Activated CD4-positive, alpha-beta T cell treated with anti-CD3 and anti-CD28 coated beads, Interleukin-2, Interleukin-4, amounts not matched to agents 100 ng/mL and 50 ng/mL, durations not matched to agents 16 hours and 8 hours (primary cell): ENCODE measurements at places on chromosomes 13 and 19.

- DNase-seq, result no peak
Measured at GRCh38 chr13:59601993-59602392, 561.7 kb downstream of the DIAPH3 start.

- no peak for DNase-seq
Measured at GRCh38 chr13:40875044-40875443, 85.6 kb downstream of the SLC25A15 start.

DNA sequence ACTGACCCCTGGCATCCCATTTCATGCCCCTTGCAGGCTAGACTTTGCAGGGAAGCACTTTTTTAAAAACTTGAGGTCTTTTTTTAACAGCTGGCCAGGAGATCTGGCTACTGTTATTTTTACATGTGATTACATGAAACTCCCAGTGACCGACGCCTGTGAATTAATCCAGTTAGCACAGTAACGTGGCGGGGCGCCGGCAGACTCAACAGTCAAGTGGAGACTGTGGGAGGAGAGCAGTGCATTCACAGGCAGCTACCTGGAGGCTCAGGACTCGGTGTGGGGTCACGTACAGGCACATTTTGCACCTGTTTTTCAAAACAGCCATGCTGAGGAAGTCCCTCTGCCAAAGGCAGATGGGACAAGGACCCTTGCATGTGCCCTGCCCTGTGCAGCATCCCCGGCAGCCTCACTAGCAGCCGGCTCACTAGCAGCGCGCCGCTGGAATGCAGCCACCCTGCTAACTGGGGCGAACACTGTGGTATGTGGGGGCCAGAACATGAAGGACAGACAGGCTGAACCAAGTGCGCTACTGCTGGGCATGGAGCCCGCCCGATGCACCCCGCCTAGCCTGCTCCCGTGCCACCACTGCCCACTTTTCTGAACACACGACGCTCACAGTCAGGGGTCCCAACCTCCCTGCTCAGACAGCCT is 18.7 kb downstream of the CAPS start:
- no peak for DNase-seq

DNA sequence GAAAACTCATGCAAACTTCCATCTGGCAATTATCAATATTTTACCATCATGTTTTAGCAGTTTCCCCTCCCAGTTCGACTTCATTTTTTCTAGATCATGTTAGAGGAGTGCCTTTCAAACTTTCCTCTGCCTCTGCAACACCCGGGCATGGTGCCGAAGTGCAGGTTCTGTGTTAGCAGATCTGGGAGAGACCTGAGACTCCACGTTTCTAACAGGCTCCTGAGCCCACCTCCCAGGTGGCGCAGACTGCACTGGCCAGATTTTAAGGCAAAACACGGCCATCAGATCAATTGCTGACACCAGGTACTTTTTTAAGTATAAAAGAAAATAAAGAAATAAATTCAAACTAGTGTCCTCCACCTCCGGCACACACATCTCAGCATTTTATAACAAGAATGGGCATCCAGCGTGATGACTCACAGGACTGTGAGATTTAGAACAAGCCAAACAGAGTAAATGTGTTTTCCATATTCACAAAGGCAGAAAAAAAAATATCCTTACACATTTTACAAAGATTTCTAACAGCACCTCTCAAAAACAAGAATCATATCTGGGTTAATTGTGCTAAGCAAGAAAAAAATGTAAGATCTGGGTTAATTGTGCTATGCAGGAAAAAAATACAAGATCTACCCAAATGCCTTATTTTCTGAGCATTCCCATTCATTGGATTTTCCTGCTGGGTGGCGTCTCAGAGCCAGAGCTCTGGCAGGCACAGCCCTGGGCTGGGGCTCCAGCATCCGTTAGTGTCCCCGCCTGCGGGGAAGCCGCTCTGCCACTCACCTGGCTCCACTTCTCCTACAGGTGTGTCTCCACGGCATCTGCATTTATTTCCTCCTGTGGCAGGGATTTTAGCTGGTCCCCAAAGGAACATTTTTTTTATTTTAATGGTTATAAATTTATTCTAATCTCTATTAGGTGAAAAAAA is 127.9 kb upstream of the SOX1 start:
- no peak for DNase-seq

- no peak for DNase-seq
Measured at GRCh38 chr19:16532440-16533234, 9.6 kb downstream of the CHERP start.

- no peak for DNase-seq
Measured at GRCh38 chr13:40589285-40590109, 76.9 kb downstream of the FOXO1 start.

DNA sequence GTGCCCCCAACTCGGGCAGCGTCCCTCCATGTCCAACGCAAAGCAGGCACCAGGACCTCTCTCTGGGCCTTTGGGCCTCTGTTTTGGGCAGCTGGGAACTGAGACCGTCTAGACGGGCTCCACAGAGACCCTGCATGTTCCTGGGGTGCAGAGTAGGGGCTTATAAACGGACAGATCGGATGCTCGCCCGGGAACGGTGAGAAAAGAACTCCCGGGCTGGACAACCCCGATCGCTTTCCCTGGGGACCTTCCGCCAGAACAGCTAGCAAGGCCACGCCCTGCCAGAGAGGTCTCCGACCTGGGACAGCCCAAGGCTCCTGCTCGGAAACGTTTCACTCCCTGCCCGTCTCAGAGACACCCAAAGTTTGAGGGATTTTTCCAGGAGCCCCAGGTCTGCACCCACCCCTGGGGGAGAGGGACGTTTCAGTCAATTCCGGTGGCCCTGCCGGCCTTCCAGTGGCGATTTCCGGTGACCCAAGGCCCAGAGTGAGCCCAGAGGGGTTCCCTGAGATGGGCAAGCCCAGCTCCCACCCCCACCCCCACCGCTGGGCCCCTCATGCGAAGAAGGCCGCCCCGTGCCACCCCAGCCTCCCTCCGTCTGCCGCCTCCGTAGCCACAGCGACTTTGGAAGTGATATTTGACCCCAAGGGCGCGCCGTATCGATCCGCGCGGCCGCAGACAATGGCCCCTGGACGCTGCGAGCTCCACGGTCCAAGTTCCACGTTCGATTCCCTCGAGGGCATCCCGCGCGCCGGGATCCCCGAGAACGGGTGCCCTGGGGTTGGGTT is 1.7 kb downstream of the NR2F6 start:
- DNase-seq, result no peak

DNA sequence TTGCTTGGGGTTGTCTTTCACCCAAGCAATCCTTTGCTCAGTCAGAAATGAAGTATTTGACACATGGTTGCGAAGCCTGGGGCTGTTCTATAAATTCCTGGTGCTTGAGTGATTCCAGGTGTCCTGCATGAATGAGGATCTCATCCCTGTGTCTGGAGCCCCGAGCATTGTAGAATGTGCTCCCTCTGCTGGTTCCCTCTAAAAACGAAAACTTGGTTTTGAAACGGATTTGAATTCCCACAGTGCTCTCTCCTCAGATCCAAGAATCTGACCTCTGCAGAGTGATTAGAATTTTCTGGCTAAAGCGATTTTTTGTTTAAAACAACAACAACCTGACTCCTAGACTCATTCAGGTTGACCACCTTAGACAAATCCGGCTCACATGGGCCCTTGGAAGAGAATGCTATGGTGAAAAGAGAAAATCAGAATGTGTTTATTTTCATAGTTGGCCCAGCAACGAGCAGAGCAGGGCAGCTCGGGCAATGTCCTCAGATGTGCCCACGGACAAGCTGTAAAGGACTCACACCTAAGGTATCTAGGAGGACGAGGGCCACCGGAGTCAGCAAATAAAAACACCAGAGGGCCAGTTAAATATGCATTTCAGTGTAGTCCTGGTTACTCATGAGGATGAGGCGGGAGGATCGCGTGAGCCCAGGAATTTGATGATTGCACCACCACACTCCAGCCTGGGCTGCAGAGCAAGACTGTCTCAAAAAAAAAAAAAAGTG is 8.7 kb upstream of the ATP12A start:
- DNase-seq, result peak; percentile 48

- DNase-seq, result no peak
Measured at GRCh38 chr19:45156751-45157150, 4.0 kb downstream of the NKPD1 start.

- peak; percentile 73 for DNase-seq
Measured at GRCh38 chr13:25037057-25037813, 58.7 kb upstream of the PABPC3 start.

GRCh38 chr19:35236638-35237400 is 8.3 kb upstream of the FAM187B start:
- DNase-seq, result no peak

GRCh38 chr13:112831801-112832200 is 137.2 kb upstream of the MCF2L start:
- no peak for DNase-seq

DNA sequence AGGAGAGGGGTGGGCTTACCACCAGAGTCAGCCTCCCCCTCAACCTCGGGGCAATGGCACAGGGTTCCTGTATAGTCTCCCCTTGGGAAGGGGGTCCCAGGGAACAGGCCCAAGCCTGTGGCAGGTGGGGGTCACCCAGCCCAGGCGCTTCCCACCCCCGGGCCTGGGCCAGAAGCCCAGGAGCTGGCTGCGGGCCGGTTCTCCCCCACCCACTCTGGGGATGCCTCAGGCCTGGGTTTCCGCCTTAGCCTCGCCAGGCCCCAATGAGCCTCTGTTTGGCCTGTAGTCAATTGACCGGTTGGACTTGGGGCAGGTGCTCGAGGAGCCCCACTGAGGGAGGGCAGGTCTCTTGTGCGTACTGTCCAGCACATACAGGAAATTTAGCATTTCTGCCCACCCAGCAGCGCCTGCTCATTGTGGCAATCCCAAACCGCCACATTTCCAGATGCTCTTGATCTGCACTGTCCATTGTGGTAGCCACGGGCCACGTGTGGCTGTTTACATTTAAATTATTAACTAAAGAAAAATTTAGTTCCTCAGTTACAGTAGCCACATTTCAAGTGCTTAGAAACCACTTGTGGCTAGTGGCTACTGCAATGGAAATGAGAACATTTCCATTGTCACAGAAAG is 9.9 kb downstream of the LYL1 start:
- DNase-seq, result no peak

- no peak for DNase-seq
Measured at GRCh38 chr19:15124572-15125231, 17.5 kb downstream of the SYDE1 start.

- no peak for DNase-seq
Measured at GRCh38 chr13:49253310-49253709, 5.6 kb downstream of the CDADC1 start.

DNA sequence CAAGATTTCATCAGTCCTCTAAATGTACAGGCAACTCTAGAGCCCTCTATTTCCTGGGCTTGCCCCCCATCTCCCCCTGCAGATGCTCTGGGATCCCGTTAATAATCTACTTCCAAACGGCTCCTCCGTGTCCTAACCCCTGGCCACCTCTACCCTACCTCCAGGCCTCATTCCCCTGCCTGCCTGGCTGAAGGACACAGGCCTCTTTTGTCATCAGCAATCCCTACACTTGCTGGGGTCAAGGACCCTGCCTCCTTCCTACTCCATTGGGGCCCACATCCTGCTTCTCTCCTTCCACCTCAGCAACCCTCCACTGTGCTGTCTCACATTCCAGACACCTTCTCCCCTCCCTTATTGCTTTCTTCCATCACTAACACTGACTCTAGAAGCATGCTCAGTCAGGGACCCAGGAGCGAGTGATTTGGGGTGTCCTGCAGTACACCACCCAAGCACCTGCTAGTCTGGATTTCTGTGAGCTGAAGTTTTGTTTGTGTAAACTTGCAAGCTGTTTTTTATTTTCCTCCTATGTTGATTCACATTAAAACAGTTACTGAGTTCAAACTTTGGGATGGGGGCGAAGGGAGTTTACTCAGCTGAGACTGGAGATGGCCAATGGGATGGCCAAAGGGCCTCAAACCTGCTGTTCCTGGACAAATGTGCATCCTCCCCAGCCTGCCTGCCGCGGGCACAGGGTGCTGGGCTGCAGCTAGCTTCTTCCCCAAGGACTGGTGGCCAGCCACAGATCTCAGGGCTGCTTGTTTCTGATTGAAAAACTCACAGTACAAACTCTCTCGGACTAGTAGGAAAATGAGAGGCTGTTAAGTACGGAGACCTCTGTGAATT is 314.7 kb downstream of the FOXO1 start:
- no peak for DNase-seq

GRCh38 chr13:66344805-66345517 is 885.2 kb downstream of the PCDH9 start:
- no peak for DNase-seq

DNA sequence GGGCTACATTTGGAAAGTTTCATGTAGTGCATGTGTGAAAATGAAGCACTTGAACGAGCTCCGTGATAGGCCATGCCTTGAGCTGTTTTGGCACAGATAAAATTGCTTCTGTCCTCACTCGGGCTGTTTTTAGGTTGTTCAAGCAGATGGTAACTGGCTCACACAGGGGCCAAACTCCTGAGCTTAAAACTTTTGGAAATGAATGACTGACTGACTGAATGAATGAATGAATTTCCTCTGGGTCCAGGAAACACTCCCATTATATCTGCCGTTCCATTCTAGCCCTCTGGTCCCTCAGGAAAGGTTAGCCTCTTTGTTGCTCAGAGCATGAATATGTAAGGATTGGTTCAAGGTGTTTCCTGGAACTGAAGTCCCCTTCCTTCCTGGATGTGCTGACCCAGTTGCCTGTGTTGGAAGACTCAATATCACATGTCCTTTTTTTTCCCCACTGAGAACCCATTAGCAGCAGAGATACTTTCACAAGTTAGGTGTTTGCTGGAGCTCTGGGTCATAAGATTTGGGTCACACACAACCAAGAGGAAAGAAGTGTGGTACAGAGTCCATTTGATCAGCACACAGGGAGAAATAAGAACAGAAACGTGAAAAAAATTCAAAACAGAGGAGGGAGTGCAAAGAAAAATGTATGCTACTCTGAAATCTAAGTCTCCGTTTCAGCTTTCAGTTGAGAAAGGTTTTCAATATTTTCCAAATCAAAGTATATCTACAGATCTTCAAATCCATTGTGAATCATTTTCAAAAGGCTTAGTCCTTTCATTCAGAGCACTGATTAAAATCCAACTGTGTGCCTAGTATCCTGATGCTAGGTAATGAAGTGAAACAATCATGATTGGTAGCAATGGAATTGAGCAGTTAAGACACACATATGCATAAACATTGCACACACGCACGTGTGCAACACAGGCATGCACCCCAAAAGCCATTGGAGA is 18.9 kb downstream of the MBNL2 start:
- DNase-seq, result no peak

DNA sequence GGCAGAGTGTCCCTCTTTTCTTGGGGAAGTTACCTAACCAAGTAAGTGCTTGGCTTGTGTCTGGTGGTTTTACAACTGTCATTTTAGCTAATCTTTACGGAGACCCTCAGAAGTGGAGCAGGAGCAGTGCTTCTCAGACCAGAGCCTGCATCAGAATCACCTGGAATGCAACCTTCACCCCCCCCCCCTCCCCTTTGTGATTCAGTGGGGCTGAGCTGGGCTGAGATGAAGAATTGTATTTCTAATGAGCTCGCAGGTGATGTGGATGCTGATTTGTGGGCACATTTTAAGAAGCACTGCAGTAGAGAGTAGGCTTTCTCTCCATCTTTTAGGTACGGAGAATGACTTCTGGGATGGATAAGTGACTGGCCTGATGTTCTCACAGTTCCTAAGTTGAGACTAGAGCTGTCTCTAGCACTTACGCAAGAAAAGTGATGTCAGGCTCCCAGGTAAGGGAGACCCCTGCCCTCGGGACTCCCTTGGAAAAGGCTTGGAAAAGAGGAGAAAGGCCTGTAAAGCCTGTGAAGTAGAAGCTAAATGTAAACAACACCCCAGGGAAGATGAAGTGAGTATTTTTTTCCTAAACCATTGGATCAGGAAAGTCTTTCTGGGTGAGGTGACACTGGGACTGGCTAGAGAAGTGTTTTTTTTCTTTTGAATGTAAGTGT is 23.3 kb upstream of the RNF113B start:
- DNase-seq, result no peak
